ENCODE measurements at places on chromosomes 7 and 10.

GRCh38 chr7:151382079-151382885 is 27.6 kb downstream of the WDR86 start:
- no peak for DNase-seq

GRCh38 chr10:61157182-61157581 is 213.2 kb upstream of the RHOBTB1 start:
- no peak for DNase-seq

DNA sequence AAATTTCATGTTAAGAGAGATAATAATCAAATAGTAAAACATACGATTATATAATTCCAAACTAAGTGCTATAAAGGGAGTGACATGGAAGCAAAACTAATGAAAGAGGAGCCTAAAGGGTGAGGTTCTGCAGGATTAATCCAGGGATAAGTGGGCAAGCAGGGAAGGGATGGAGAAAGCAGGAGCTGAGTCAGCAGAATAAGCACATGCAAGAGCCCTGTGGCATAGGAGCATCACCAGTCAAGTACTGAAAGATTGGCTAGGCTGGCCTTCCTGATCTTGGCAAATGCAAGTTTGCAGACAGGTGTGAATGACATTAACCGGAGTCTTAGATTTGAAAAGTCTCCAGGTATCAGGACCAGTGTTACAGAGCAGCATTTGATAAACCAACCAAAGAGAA is 336.4 kb downstream of the ELMO1 start:
- no peak for DNase-seq

- DNase-seq: no peak
Measured at GRCh38 chr7:157520249-157520648, 183.4 kb downstream of the DNAJB6 start.

All from HS-27A (cell line).